Thoracic aorta (tissue), 2 donors: ENCODE measurements at places on chromosomes 5 and 9. TPM values are rescaled to one million over a fixed set of nuclear protein-coding genes. Genes with fewer than 3 reads are reported as not detected.

GRCh38 chr5:79792463-79792862 lies 102.8 kb downstream of the CMYA5 start:
- no peak for DNase-seq
- no peak overlapping the region for H3K27ac ChIP-seq
- no peaks in the 10 kb centered on the region for H3K36me3 ChIP-seq
- no peaks in the 10 kb centered on the region for H3K4me1 ChIP-seq

Gene C7
- total RNA-seq, result 105 TPM

GRCh38 chr9:135905380-135906258 lies 1.7 kb downstream of the CAMSAP1 start:
- no peak for DNase-seq
- H3K36me3 ChIP-seq, result no peaks in the 10 kb centered on the region
- no peaks in the 10 kb centered on the region for H3K27me3 ChIP-seq
- peaks cover 35% of the 10 kb centered on the region for H3K4me1 ChIP-seq
- H3K27ac ChIP-seq, result peak overlapping the region; percentile 19

DNA sequence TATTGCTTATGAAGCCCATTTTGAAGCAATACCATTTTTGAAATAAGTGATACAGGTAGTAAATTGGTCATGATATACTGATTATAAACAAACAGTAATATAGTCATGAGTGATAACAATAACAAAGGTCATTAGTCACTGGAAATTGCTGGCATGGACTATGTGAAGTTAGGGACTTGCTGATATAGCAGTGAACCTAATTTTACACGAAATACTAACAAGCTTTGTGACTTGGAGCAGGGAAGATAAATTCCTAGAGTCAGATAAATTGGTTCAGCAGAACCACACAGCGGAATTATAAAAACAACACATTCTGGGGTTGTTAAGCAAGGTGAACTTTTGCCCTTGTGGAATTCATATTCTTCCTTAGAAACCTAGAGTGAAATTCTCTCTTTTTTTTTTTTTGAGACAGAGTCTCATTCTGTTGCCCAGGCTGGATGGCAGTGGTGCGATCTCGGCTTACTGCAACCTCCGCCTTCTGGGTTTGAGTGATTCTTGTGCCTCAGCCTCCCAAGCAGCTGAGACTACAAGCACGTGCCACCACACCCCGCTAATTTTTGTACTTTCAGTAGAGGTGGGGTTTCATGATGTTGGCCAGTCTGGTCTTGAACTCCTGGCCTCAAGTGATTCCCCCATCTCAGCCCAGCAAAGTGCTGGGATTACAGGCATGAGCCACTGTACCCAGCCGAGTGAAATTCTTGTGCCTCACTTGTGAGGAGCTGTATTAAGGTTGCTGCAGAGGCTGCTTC lies 6.0 kb downstream of the UGCG start:
- peaks cover 39% of the 10 kb centered on the region for H3K4me1 ChIP-seq
- no peaks in the 10 kb centered on the region for H3K27me3 ChIP-seq
- no peak for DNase-seq
- no peak overlapping the region for H3K27ac ChIP-seq

GRCh38 chr9:75389101-75389500 lies 300.8 kb downstream of the OSTF1 start:
- peaks cover 8% of the 10 kb centered on the region for H3K4me1 ChIP-seq
- no peaks in the 10 kb centered on the region for H3K27me3 ChIP-seq
- no peak for DNase-seq
- H3K36me3 ChIP-seq, result no peaks in the 10 kb centered on the region

GRCh38 chr5:125026867-125027731 lies 280.7 kb upstream of the ZNF608 start:
- H3K27me3 ChIP-seq, result no peaks in the 10 kb centered on the region
- H3K27ac ChIP-seq, result no peak overlapping the region
- H3K4me3 ChIP-seq, result no peak overlapping the region
- no peaks in the 10 kb centered on the region for H3K4me1 ChIP-seq

Gene FBP1
- total RNA-seq, result 6.6 TPM

Gene CNOT8
- 90.9 TPM for total RNA-seq

DNA sequence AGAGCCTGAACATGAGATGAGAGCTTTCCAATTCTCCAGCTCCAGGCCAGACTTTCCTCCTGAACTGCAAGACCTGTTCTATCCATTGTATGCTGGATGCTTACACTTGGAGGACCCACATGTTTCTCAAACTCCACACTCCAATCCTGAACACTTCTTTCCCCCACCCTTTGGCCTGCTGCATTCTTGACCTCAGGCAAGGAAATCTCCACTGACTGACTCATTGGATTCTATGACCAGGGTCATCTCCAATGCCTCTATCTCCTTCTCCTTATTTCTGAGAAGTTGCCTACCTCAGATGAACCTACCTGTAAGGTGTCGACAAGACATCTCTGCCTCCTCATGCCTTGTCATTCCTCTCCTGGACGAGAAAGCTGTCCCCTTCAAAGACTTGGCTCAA lies 153.6 kb downstream of the CRB2 start:
- no peaks in the 10 kb centered on the region for H3K36me3 ChIP-seq
- no peak overlapping the region for H3K4me3 ChIP-seq
- H3K27ac ChIP-seq, result no peak overlapping the region
- H3K27me3 ChIP-seq, result no peaks in the 10 kb centered on the region
- no peak for DNase-seq
- no peaks in the 10 kb centered on the region for H3K4me1 ChIP-seq

Gene PCDHA9
- total RNA-seq, result 1.1 TPM

Gene PSAT1
- total RNA-seq, result 1.9 TPM

- H3K36me3 ChIP-seq, result no peaks in the 10 kb centered on the region
- H3K4me3 ChIP-seq, result no peak overlapping the region
- H3K27ac ChIP-seq, result no peak overlapping the region
- DNase-seq, result no peak
Observed at GRCh38 chr9:128222026-128222425, 18.8 kb downstream of the DNM1 start.

Gene KCNMB1
- 20.1 TPM for total RNA-seq
